Stimulated activated CD4-positive, alpha-beta T cell treated with anti-CD3 and anti-CD28 coated beads, Interleukin-2, amount 100 ng/mL, for 48 hours (primary cell): ENCODE measurements at places on chromosomes 16 and 17.

DNA sequence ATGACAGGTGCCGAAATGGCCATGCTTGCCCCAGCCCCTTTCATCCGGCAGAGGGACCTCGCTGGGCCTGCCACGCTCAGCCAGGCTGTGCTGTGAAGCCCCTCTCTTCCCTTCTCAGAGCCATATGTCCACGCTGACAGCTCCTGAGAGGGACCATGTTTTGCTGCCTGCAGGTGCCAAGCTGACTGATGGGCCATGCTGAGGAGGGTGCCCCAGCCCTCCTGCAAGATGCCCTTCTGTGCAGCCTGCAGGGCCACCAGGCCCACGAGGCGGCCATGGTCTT, 33.1 kb upstream of the CDH15 start:
- DNase-seq, result no peak

- DNase-seq, result peak; percentile 45
Observed at GRCh38 chr16:4613636-4614570, 785 bp downstream of the UBALD1 start.

GRCh38 chr16:15811481-15812400, 45.1 kb downstream of the MYH11 start:
- DNase-seq, result no peak

DNA sequence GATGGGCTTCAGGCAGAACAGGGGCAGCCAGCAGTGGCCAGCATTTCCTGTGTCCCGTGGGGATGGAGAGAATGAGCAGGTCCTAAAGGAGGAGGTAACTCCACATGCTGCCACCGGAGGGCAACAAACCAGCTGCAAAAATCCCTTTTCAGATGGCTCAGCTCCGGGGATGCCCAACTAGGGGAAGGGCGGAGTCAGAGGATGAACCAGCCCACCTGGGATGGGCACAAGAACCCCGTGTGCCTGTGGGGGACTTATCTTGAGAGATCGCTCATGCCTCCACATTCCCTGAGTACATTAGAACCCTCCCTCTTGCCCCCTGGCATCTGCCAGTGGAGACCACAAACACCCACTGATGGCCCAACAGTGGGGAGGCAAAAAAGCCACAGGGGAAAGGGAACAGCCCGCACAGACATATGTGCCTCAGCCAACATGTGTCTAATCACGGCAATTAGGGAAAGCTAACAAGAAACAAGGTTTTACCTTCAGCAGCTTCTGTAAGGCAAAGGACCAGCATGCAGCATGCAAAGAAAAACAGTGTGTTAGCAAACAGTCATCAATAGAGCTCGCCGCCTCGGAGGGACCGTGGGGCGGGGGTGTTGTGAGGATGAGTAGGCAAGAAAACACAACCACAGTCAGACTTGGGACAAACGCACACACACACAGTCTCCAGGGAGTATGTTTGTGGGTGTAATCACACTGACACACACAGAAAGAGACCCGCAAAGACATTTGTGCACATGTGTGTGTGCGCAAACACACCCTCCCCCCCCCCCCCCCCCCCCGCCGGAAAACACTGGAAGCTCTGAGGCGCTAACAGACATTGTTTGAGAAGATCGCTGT, 64.0 kb downstream of the MYO18A start:
- peak; percentile 46 for DNase-seq
